Effector memory CD4-positive, alpha-beta T cell (primary cell): ENCODE measurements at places on chromosomes 4 and X.

- DNase-seq = no peak
These were observed 65.4 kb downstream of the ANK2 start for GRCh38 chr4:113114884-113115283.

GRCh38 chrX:23317799-23318724 lies 16.6 kb upstream of the PTCHD1 start:
- DNase-seq = no peak

GRCh38 chr4:158996669-158997074 lies 106.2 kb upstream of the RAPGEF2 start:
- DNase-seq = no peak

GRCh38 chr4:6324461-6324998 lies 54.9 kb downstream of the WFS1 start:
- DNase-seq = no peak
